ENCODE measurements at places on chromosomes 2 and 18.

DNA sequence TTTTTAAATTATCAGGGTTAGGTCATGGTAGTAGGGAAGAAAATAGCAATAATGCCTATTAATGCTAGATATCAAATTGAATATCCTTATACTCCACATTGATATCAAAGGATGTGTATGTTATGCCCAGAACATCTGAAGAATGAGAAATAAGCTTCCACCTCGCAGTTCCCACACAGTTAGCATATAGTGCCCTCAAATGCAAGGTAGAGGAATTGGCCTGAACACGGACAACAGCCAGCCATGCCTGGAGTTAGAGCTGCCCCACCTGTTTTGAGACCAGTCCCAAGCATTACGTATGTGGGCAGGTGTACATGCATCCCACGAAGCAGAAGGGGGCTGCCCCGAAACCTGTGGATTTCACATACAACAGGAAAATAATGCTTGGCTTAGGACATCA is 79.6 kb downstream of the SUMO1 start:
- no peak for DNase-seq

GRCh38 chr2:26898480-26899078 is 50.6 kb downstream of the DPYSL5 start:
- no peak for DNase-seq

- no peak for DNase-seq
Measured at GRCh38 chr2:58834404-58834803, 593.3 kb upstream of the FANCL start.

DNA sequence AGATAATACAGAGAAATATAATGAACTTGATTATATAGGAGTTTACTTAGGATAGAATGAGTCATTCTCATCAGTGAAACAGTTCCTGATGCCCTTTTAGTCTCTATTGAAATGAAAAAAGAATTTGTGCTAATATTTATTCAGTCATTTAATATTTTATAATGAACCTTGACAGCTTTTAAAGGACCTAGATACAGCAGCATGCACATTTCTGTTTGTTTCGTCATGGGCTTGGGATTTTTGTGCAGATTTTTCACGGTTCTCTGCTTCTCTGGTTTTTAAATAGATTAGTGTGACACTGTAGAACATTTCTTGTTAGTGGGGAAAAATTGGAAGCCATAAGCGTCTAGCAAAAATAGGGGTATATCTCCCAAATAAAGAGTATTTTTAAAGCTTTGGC is 60.7 kb downstream of the NABP1 start:
- no peak for DNase-seq

- DNase-seq: no peak
Measured at GRCh38 chr2:11314487-11314886, 29.9 kb downstream of the ROCK2 start.

GRCh38 chr2:60283626-60284025 is 269.8 kb downstream of the BCL11A start:
- DNase-seq: no peak

DNA sequence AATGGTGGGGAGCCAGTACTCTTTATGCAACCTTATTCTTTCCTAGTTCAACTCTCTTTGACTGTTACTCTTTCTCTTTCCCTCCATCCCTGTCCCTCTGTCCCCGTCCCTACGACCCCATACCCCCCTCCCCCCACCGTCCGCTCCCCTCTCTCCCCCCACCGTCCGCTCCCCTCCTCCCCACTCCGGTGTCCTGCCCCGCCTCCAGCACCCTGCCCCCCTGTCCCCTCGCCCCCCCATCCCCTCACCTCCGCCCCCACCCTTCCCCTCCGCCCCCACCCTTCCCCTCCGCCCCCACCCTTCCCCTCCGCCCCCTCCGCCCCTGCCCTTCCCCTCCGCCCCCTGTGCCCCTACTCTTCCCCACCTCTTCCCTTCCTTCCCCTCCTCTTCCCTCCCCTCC is 128.4 kb downstream of the LPIN1 start:
- no peak for DNase-seq

- DNase-seq: no peak
Measured at GRCh38 chr2:240594511-240595380, 8.2 kb downstream of the CAPN10 start.

DNA sequence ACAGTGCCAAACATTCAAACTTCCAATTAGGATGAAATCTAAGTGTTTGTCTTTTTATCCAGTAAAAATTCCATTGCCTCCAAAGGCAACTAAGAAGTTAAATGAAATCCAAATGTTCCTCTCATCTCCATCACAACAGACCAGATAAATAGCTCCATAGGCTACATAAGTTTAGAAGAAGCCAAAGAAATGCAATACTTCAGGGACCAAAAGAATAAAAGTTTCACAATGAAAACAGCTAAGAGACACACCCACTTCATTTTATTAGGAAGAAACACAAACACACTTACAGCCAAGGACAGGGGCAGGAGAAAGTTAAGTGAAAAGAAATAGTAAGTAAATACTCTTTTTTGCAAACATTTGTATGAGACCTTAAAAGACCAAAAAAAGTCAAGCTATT is 88.5 kb upstream of the CCDC150 start:
- DNase-seq: no peak

DNA sequence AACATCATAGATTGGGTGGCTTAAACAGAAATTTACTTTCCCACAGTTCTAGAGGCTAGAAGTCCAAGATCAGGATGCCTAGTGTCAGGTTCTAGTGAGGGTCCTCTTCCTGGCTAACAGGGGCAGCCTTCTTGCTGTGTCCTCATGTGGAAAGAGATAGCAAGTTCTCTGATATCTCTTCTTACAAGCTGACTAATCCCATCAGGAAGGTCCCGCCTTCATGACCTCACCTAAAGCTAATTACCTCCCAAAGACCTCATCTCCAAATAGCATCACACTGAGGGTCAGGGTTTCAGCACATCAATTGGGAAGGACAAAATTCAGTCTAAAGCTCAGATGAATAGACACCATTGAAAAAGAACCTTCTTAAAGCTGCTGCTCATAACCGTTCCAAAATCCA is 22.9 kb downstream of the ACVR1 start:
- no peak for DNase-seq

GRCh38 chr2:226800941-226801784 is 1.5 kb upstream of the IRS1 start:
- peak; percentile 66 for DNase-seq

DNA sequence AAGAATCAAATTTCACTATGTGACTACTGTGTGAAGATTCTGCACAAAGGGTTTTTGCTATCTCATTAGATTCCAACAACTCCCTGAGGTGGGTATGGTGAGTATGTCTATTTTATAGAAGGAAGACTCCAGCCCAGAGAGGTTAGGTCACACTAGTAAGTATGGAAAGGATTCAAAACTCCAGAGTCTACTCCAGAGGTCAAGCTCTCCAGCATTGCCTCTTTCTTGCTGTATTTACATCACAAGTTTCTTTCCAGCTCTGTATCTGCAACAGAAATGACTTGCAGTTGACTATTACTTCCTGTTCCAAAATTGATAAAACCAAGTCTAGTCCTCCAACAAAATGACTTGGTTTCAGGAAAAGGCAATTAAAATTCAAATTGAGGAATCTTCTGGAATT is 2.1 kb downstream of the COL4A4 start:
- no peak for DNase-seq

DNA sequence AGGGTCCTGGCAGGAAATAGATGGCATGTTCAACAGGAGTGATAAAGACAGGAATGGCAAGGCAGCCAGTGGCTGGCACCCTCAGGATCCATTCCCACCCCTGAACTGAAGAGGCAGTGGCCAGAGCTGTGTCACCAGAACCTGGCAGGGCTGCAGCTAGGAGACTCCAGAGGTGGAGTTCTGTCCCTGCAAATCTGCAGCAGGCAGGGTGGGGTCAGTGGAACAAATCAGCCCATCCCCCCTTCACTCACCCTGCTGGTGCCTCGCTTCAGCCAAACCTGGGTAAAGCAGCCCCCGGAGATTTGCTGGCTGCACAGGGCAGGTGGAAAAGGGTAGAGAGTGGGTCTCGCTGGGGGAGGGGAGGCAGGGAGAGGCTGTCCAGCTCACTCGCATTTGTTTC is 12.7 kb downstream of the INPP5D start:
- DNase-seq: no peak

- DNase-seq: no peak
Measured at GRCh38 chr2:171393487-171393886, 40.3 kb downstream of the METTL8 start.

DNA sequence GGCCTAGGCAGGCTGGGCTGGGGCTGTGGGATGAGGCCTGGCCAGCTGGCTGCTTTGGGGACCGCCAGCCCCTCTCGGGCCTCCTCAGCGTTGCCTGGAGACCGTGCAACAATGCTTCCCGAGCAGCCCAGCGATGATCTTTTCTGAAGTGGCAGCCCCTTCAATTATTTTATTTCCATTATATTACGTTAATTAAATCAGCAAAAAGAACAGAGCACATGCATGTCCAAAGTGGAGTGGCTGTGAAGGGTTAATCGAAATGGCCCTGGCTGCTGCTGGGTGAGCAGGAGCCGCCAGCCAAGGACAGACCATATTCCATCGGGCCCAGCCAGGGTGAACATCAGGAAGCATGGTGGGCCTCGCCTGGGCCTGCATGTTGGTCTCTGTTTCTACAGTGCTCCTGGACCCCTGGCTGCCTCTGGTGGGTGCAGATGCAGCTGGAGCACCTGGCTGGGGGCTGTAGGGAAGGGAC is 245.5 kb downstream of the MYCN start:
- no peak for DNase-seq

GRCh38 chr2:235230821-235231601 is 262.8 kb upstream of the AGAP1 start:
- no peak for DNase-seq

DNA sequence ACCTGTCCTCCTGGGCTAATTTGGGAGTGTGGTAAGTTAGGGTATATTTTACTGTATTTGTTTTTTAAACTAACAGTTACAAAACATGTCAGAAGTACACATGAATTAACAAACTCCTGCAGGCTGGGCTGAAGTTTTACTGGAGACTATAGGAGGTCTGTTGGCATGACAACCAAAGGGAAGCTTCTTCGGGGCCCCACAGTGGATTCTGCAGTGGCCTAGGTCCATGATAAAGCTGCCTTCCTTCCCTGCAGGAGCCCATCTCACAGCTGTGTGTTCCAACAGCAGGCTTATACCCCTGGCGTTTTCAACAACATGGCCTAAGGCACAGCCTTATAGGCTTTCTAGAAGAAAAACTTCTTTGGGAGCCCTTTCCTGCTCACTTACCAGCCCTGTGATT is 128.0 kb upstream of the SETBP1 start:
- no peak for DNase-seq

- no peak for DNase-seq
Measured at GRCh38 chr18:72871091-72871490, 3.3 kb upstream of the NETO1 start.

DNA sequence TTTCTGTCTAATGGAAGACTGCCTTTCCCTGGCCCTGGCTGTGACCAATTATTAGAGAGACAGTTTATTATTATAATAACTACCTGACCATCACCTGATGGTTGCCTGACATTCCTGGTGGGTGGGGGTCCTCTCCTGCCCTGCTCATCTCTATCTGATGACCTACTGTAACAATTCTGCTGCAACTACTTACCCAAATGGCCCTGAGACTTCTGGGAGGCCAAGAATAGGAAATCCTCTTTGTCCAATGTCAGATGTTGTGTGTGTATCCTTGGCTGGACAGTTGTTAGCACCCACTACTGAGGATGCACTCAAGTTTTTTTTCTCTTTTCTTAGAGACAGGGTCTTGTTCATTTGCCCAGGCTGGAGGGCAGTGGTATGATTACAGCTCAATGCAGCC is 110.3 kb downstream of the DDX1 start:
- no peak for DNase-seq

- no peak for DNase-seq
Measured at GRCh38 chr2:189553504-189554088, 27.0 kb downstream of the SLC40A1 start.

All from stimulated activated CD8-positive, alpha-beta memory T cell treated with anti-CD3 and anti-CD28 coated beads, Interleukin-12 subunit alpha, Interleukin-12 subunit beta, amount 100 ng/mL, for 4 hours (primary cell).